Stimulated activated CD8-positive, alpha-beta memory T cell treated with anti-CD3 and anti-CD28 coated beads, Interleukin-4, amount 100 ng/mL, for 1 hour (primary cell): ENCODE measurements at places on chromosomes 2 and 18.

GRCh38 chr18:27109451-27109850 is 75.7 kb downstream of the CHST9 start:
- no peak for DNase-seq

DNA sequence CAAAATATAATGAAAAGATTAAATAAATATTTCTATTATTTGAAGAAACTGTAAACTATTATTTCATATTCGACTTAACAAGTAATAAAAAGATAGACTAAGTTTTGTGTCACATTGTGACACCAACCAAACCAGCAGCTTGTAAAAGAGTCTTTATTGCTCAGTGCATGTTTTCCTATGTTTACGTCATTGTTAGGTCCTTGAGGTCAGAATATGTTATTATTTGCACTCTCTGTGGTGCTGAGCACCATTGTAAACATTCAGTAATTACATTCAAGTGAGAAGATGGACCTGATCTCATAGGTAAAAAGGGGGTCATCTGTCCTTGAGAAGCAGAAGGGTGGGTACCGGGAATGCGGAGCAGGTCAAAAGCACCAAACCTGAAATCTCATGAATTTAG is 1999.1 kb upstream of the CELF4 start:
- DNase-seq, result no peak

GRCh38 chr2:118686346-118686745 is 161.1 kb downstream of the EN1 start:
- DNase-seq, result no peak

- DNase-seq, result no peak
These were observed 419.2 kb upstream of the CYRIA start for GRCh38 chr2:17084877-17085276.

- DNase-seq, result no peak
These were observed 159.4 kb downstream of the COPS8 start for GRCh38 chr2:237244976-237245646.

GRCh38 chr18:58078889-58079573 is 35.0 kb downstream of the NEDD4L start:
- DNase-seq, result no peak

GRCh38 chr18:22847392-22847791 is 85.7 kb upstream of the RBBP8 start:
- DNase-seq, result no peak

DNA sequence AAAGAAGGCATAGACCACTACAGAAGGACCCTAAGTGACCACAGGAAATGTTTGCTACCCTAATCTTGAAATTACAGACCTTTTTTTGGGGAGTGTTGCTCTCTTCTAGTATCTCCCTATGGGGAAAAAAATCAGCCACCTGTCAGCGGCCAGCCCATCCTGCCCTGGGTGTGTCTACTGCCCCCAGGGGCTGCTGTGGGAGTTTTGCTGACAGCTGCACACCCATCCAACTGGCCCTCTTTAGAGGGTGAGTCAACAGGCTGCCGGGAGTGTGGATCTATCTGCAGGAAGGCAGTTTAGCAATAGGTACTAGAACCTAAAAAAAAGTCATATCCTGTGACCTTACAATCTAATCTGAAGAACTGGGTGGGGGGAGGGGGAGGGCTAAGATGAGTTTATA is 796 bp upstream of the DYSF start:
- no peak for DNase-seq
